ENCODE measurements at places on chromosomes 3 and 15.
A peak's percentile ranks its signal among the peaks of the same experiment; 100 is the strongest.

GRCh38 chr3:52228751-52229291, 3.4 kb upstream of the TLR9 start:
- no peak for DNase-seq

DNA sequence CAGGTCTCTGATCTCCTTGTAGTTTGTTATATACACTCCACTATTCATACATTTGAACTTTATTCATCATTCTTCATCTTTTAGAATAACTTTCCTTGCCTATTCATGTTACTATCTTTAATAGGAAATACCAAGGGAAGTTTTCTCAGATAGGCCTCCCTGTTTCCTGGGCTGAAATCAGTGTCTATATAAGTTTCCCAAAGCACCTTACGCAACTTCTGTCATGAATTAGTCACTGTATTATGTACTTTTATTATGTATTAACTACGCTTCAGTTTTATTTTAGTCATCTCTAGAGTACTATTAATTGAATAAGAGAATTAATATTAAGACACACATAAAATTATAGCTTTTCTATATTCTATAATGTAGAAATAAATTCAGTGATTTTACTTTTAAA, 1481.5 kb downstream of the OTOL1 start:
- no peak for DNase-seq

DNA sequence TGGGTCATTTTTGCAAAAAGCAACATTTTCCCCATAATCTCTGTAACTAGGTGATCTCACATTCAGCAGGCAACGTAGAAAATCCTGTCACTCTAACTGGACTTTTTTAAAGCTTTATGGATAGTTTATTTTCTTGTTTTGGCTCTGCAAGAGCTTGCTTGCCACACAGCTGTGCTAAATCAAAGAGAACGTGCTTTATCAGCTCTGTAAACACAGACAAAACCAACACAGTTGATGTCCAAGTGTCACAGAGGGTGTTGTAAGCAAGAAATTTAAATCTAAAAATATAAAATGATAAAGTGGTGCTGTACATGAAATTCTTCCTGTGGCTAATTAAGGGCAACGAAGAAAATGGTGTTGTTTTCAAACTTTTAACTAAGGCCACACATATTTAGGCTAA, 97.5 kb upstream of the STAC start:
- no peak for DNase-seq

- no peak for DNase-seq
Observed at GRCh38 chr15:98034731-98035130, 74.2 kb downstream of the ARRDC4 start.

GRCh38 chr3:129087138-129087702, 26.6 kb downstream of the GP9 start:
- no peak for DNase-seq

DNA sequence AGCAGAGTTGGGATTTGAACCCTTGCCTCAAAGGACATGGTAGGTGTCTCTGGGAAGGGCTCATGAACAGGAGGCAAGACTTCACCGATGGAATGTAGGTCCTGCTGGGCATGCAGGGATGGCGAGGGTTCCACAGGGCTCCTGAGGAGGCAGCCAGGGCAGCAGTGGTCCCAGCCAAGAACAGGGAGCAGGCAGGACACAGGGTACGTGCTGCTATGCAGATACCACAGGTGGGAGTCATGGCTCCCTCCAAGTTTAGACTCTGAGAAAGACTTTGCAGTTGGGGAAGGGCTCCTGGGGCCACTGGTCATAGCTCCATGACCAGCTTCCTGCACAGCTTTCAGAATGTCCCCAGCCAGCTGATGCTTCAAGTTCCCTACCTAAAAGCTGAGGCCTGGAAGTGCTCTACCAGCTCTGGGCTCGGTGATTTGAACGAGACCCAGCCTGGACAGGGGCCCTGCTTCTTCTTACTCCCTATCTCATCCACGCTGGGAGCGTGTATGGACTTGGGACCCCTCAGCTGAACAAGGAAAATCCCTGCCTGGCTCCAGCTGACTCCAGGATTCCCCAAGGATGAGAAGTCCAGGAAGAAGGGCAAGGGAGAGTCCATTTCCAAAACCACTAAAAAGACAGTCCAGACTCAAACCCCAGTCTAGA, 747 bp downstream of the MYL3 start:
- DNase-seq: no peak

DNA sequence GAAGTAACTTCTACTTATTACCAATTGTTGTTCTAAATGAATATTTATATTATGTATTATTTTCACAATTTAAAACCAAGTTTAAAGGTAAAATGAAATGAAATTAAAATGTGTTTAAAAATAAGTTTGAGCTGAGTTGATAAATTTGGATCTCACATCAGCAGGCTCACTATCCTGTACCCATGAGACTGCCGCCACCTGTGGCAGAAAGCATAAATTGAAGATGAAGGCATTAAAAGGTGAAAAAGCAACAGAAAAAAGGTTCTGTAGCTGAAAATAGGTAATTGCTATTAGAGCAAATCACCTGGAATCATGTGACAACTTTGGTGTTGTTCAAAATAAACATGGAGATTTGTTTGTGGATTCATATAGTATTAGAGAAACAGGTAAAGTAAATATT, 133.0 kb upstream of the CADM2 start:
- no peak for DNase-seq

- no peak for DNase-seq
Observed at GRCh38 chr15:67080900-67081431, 15.6 kb downstream of the SMAD3 start.

DNA sequence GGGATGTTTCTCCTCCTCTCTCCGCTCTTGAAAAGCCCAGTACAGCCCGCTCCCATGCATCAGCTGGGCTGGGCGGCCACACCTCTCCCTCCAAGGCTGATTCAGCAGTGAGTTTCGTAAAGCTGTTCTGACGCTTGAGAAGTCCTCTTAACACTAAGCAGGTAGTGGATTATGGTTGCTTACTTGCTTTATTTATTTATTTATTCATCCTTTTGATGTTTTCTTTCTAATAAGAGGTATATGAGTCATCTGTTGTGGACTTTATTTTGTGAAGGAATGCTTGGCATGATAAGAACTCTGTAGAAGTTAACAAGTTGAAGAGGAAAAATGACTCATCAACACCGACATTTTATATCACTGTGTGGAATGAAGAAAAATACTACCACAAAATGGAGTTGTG, 285.0 kb downstream of the SQOR start:
- no peak for DNase-seq

GRCh38 chr15:80605591-80606150, 89.4 kb upstream of the ABHD17C start:
- no peak for DNase-seq

- DNase-seq: no peak
Observed at GRCh38 chr3:66297900-66298299, 77.1 kb downstream of the SLC25A26 start.

- DNase-seq: no peak
Observed at GRCh38 chr3:30011237-30011803, 595.1 kb upstream of the TGFBR2 start.

- DNase-seq: no peak
Observed at GRCh38 chr3:50652709-50653108, 22.0 kb upstream of the DOCK3 start.

GRCh38 chr15:66233487-66234415, 19.8 kb downstream of the MEGF11 start:
- DNase-seq: no peak

- peak; percentile 69 for DNase-seq
Observed at GRCh38 chr3:13012221-13012691, 61.0 kb downstream of the IQSEC1 start.

GRCh38 chr3:129521611-129522010, 6.8 kb upstream of the RHO start:
- DNase-seq: no peak

Measured in ureter (tissue), 1 donor.